ENCODE measurements at places on chromosomes 2 and 18.

DNA sequence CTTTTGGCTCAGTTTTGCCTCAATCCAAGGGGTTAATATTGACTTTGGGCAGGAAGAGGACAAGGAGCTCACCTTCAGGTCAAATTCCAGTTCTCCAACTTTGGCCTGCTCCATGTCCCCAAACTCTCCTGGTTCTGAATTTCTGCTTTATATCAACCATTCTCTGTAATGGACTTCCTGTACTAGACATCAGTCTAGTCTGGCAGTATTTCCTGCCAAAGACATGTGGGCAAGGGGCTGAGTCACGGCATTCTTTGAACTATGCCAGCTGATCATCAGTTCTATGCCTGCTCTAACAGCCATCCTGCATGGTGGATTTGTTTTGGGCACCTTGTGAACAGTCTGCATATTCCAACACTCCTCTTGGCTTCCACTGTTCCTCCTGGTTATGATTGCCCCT, 199.4 kb downstream of the ZEB2 start:
- DNase-seq: no peak

DNA sequence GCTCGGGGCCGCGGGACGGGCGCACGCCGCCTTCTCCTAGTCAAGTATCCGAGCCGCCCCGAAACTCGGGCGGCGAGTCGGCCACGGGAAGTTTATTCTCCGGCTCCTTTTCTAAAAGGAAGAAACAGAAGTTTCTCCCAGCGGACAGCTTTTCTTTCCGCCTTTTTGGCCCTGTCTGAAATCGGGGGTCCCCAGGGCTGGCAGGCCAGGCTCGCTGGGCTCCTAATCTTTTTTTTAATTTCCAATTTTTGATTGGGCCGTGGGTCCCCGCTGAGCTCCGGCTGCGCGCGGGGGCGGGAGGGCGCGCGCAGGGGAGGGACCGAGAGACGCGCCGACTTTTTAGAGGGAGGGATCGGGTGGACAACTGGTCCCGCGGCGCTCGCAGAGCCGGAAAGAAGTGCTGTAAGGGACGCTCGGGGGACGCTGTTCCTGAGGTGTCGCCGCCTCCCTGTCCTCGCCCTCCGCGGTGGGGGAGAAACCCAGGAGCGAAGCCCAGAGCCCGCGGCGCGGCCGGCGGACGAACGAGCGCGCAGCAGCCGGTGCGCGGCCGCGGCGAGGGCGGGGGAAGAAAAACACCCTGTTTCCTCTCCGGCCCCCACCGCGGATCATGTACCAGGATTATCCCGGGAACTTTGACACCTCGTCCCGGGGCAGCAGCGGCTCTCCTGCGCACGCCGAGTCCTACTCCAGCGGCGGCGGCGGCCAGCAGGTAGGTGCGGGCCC, 617 bp downstream of the FOSL2 start:
- peak; percentile 76 for DNase-seq

GRCh38 chr2:72952110-72952823, 34.9 kb downstream of the EMX1 start:
- no peak for DNase-seq

DNA sequence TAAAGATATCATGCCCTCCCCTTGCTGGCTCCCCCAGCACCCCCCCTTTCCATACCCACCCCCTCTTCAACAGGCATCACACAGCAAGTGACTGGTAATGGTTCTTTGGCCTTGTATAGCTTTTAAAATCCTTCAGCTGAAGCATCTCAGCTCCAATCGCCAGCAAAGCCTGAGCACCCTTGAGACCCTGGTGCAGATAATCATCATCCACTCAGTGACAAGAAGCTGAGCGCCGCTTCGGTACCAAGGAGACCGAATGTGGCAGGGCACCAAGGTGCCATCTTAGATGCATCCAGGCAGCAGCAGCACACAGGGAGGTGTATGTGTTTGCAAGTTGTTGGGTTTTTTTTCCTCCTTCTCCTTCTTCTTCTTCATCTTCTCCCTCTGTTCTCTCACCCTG, 232.7 kb downstream of the BCL11A start:
- DNase-seq: no peak

All from right forelimb (tissue), 1 donor.